Natural killer cell treated with Interleukin-12 subunit alpha and Interleukin-12 subunit beta and Interleukin-15 and Interleukin-18, amount 100 ng/mL, for 72 hours (primary cell): ENCODE measurements at places on chromosomes 2 and 18. TPM values are rescaled to one million over a fixed set of nuclear protein-coding genes. Genes with fewer than 3 reads are reported as not detected.

EXOC6B gene
- total RNA-seq, result 10.8 TPM

PAX8 gene
- 1.8 TPM for total RNA-seq

CETN1 gene
- not detected for total RNA-seq

DNA sequence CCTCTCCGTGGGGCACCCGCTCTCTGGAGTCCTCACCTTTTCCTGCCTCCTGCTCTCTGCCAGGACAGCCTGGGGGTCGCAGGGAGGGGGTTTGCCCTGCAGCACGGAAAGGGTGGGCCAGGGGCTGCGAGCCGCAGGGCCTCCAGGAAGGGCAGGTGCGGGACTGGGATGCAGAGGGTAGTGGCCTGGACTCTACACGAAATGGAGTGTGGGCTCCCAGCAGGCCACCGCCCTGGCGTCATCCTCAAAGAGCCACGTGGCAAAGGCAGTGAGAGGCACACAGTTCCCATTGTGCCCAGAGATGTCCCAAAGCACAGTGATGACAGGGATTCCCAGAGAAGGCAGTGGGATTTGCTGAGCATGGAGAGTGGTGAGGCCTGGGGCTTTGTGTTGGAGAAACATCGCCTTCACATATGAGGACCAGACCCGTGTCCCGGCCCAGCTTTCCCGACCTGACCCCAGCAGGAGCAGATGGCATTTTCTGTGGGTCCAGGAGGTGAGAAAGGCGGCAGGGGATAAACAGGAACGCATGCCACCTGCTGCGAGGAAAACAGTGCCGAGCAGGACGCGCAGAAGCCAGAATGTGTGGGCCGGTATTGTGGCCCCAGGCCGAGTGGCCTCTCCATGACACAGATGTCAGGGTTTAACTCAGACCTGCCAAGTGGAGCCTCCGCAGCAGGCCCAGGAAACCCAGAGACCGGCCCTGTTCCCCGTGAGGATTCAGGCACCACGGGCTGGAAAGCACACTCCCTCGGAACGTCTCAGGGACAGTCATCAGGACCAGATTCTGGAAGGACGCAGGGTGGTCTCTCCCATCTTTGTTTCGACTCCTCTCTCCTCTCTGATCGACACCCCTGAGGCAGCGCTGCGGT lies 855.5 kb upstream of the SALL3 start:
- peaks cover 12% of the 10 kb centered on the region for H3K36me3 ChIP-seq
- H3K27ac ChIP-seq, result no peak overlapping the region
- H3K4me1 ChIP-seq, result peaks cover 2% of the 10 kb centered on the region

EMILIN1 gene
- 14.2 TPM for total RNA-seq
